Pulmonary artery endothelial cell (primary cell): ENCODE measurements at places on chromosomes 2 and 18.

GRCh38 chr2:23522726-23523372 is 137.9 kb downstream of the KLHL29 start:
- DNase-seq: no peak

DNA sequence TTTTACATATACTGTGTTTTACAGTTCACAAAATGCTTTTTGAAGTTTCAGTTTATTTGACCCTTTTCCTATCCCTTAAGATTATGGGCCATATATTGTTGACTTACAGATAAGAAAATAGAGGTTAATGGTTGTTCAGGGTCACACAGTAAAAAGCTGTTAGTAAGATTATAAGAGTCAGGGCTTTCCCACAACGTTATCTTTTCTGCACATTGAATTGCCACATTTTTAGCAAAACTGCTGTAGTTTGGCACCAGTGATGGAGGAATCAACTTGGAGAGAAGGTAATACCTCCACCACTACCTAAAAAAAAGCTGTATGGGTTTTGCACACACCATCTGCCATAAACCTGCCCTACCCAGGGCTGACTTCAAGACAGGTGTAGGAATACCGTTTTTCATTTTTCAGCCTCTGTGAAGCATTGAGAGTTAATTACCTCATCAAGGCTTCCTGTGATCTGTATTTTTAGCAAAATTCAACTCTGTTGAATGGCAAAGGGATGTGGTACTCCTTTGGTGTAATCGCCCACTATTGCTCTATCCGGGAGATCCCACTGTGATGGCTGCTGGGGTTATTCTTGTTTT is 5.0 kb downstream of the SOWAHC start:
- no peak for DNase-seq

GRCh38 chr2:191537921-191538320 is 140.0 kb upstream of the NABP1 start:
- no peak for DNase-seq

DNA sequence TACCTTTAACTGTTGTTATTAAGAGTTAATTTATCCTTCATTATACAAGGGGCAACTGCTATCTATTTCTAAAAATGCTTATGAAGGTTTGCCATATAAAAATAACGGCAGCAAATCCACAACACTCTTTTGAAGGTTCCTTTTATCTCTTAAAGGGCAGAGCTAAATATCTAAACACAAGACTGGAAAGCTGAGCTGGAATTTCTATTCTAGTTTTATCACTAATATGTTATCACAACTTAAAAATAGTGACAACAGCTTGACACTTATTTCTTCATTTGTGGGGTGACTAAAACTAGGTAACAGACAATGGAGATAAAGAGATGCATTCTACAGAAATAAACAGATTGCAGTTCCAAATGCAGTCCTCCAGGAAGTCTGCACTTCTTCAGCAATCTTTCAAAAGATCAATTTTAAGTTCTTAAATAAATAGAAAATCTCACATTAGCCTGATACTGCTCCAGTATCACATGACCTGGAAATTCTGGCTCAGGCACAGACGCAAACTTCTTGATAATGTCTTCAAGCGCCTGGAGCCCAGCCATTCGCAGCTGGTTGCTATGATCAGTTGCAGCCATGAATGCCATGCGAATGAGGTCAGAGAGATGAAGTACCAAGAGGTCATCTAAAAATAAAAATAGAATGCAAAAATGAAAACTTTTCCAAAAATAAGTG is 54.0 kb upstream of the STRN start:
- DNase-seq: peak; percentile 75

- no peak for DNase-seq
Measured at GRCh38 chr2:62692225-62692624, 13.3 kb upstream of the EHBP1 start.

DNA sequence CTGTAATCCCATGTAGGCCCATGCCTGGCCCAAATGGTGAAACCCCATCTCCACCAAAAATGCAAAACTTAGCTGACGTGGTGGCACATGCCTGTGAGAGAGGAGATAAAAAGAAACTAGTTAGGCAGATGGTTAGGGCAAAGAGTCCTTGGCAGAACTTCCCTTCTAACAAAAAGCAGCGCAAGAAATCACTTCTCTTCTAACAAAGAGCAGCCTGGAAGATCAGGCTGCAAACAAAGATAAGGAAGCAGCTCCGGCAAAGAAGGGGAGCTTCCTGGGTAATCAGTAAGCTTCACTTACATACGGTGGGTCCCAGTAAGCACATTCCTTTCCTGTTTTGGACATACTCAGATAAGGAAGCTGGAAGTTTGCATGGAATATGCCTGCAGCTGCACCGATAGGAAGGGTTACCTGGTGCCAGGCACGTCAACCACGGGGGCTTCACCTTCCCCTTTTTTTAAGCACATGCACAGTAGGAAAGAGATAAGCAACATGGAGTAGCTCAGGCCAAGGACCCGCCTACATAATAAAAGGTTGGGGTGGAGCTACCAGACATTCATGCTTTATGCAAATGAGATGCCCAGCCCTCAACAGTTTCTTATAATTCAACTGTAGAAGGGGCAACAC is 61.0 kb upstream of the SLC25A52 start:
- DNase-seq: no peak

DNA sequence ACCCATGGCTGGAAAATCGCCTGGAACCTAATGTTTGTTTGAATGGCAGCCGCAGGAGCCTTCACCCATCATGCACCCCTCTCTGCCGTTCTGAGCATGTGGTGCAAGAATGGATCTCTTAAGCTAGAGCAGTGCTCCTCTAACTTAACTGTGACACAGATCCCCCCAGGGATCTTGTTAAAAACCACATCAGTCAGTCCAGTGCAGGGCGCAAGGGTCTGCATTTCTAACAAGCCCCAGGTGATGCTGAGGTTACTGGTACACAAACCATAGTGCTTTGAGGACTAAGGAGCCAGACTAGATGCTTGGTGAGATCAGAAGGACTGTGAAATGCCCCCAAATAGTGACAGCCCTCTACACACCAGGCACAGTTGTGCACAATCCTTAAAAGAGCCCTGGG is 87.1 kb upstream of the KCTD1 start:
- DNase-seq: no peak

GRCh38 chr18:37207343-37207742 is 358.3 kb downstream of the CELF4 start:
- DNase-seq: no peak

GRCh38 chr2:1219901-1220573 is 193.2 kb upstream of the TPO start:
- no peak for DNase-seq

DNA sequence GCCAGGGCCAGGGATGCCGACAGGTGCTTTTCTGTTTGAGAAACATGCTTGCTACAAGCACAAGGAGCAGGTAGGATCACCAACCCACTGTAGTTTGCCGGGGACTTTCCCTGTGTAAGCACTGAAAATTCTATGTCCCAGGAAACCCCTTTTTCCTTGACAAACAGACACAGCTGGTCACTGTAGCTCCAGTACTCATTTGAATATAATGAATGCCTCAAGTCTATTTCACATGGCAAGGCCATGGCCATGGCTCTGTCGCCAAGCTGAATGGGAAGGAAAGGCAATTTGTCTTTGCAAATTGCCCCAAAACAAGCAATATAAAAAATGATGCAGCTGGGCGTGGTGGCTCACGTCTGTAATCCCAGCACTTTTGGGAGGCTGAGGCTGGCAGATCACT is 49.6 kb upstream of the IGFBP2 start:
- DNase-seq: no peak

GRCh38 chr2:173187941-173188788 is 112.5 kb downstream of the MAP3K20 start:
- DNase-seq: no peak

DNA sequence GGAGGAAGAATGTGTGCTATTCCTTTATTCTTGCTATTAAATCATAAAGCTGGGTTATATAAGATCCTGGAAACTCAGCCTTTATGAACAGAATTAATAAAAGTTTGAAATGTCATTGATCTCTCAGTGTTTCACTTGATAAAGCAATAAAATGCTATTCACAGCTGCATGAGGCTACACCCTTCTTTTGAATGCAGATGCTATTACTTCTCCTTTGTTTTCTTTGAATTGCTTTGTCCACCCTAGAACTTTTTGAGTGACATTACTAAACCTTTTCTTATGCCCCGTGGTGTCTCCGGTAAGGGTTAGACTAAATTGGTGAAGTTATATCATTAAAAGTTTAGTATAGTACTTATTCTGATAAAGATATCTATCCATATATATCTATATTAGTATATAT is 18.9 kb downstream of the SERPINB5 start:
- no peak for DNase-seq

DNA sequence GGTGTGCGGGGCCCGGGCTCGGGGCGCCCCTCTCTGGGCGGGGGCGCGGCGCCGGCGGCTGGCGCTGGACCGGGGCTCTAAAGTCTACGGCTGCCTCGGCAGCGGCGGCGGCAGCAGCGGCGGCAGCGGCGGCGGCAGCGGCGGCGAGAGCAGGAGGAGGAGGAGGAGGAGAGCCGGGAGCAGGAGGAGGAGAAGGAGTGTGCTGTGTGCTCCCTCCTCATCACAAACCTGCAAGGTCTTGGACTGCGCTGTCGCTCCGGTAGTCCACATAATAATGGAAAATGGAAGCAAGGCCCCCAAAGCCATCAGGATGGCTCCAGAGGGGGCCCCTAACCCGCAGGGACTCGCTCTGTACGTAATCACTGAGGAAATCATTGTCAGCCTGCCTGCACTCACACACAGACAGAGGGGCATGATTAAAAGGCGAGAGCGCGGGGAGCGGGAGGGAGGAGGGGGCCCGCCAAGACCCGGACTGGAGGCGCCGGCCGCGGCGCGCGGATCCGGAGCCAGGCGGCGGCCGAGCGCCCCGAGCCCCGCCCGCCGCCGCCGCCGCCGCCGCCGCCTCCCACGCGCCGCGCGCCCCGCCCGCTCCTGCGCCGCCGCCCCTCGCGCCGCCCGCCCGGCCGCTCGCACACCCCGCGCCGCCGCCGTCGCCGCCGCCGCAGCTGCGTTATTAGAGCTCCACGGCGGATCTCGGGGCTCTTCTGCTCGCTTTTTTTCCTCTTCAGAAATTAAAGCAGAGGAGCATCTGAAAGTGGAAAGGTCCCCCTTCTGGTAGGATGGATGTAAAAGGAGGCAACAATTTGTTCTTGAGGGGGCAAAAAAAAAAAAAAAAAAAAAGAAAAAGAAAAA is at the start of gene ZNF521:
ZNF521 (minus strand) TSS at position 390 of the 852 bp plus-strand sequence. CDS start 1,220 bp downstream, outside the sequence.
- peak; percentile 81 for DNase-seq

GRCh38 chr2:198137733-198138132 is 333.3 kb downstream of the PLCL1 start:
- no peak for DNase-seq

DNA sequence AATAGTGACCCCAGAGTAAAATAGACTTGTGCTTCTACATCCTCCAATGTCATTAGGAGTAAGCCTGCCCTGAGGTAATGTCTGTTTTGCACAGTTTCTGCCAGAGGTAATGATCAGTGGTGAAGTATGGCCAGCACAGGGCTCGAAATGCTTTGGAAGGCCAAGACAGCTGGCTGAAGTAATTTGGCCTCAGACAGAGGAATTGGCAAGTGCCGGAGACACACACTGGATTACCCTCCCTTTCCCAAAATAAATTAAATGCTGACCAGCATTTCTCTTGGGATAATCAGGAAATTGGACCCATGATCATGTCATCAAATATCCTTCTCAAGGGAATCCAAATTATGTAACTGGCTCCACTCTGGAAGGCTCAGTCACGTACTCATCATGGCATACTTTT is 379.0 kb upstream of the CHST9 start:
- DNase-seq: no peak

DNA sequence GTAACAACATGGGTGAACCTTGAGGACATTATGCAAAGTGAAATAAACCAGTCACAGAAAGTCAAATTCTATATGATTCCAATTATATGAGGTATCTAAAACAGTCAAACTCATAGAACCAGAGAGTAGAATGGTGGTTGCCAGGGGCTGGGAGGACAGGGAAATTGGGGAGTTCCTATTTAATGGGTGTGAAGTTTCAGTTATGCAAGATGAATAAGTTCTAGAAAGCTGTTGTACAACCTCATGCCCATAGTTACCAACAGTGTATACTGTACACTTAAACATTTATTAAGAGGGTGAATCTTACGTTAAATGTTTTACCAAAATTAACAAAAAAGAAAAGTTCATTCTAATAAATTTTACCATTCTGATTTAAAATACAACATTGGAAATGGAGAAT is 92.7 kb upstream of the WDSUB1 start:
- DNase-seq: no peak
